ENCODE measurements at places on chromosomes 12 and 14. TPM values are rescaled to one million over a fixed set of nuclear protein-coding genes. Genes with fewer than 3 reads are reported as not detected.

GRCh38 chr14:73771848-73772638 is 57.9 kb upstream of the PNMA1 start:
- DNase-seq: peak; percentile 52

DNA sequence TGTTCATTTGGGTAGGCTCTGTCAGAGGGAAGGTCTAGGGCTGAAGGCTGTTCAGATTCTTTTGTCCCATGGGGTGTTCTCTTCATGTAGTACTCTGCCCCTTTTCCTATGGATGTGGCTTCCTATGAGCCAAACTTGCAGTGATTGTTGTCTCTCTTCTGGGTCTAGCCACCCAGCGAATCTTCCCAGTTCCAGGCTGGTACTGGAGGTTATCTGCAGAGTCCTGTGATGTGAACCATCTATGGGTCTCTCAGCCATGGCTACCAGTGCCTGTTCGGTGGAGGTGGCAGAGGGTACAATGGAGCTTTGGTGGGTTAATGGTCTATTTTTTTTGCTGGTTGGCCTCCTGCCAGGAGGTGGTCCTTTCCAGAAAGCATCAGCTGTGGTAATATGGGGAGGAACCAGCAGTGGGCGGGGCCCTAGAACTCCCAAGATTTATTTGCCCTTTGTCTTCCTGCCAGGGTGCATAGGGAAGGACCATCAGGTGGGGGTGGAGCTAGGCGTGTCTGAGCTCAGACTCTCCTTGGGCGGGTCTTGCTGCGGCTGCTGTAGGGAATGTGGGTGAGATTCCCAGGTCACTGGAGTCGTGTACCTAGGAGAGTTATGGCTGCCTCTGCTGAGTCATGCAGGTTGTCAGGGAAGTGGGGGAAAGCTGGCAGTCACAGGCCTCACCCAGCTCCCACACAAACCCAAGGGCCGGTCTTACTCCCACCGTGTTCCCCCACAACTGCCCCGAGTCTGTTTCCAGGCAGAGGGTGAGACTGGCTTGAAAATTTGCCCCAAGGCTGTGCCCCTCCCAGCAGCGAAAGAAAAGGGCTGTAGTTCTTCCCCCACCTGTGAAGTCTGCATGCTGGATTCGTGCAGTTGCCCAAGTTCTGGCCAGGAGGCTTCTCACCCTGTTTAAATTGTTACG is 17.5 kb downstream of the MTRFR start:
- no peak for DNase-seq

- DNase-seq: no peak
These were observed 100.7 kb upstream of the ATF7IP start for GRCh38 chr12:14264778-14265177.

DNA sequence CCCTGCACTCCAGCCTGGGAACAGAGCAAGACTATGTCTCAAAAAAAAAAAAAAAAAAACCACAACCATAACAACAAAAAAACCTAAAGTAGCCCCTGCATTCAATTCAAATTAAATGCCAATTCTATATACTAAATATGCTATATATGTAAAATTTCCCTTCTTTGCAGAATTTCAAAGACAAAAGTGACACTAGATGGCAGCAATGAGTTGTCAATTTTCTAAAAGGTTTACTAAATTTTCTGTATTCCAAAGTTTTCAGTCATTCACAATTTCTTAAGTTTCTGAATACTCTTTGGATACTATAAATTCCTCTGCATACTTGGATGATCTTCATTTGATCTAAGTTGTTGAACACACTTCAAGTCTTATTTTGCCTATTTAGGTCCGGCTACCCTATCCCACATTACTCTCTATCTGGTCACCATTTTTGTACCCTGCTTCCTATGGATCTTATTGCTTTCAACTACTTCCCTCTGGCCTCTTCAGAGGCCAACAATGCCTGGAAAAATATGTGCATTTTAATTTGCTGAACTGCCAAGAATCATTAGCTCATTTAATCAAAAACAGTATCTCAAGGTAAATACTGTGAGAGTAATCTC is 27.9 kb downstream of the HNRNPC start:
- no peak for DNase-seq

GRCh38 chr12:68246350-68246749 is 7.1 kb downstream of the IL22 start:
- no peak for DNase-seq

- DNase-seq: no peak
These were observed 594 bp downstream of the TAMALIN start for GRCh38 chr12:52007158-52007921.

Gene TRHDE
- total RNA-seq: 2.8 TPM

DNA sequence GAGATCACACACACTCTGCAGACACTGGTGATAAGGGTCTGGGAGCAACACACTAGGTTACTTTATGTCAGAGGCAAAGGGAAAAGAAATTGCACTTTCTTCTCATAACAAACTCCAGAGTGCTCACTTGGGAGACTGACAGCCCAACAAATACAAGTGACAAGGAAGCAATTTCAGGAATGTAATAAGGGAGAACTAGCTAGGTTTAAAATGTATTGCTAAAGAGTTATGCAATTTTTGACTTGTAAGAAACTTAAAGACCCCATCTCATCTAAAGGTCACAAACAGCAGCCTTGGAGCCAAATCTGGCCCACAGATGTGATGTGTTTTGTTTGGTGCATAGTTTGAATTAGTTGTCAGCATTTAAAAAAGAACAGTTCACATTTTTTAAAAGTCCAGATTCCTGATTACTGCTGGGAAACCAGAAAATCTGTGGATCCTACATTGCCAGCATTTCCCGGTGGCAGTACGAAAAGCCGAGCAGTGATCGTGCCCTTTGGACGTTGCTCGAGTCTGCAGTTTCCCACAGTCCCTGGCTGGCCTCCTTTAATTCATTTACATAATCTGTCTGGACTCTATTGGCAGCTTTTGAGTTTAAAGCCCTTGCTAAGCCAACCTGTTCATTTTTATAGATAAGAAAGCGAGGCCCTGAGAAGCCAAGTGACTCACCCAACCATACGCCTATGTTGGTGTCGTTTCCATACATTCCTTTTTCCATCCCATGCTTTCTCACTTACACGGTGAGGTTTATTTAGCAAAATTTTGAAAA is 42.0 kb upstream of the ETV6 start:
- DNase-seq: no peak

DNA sequence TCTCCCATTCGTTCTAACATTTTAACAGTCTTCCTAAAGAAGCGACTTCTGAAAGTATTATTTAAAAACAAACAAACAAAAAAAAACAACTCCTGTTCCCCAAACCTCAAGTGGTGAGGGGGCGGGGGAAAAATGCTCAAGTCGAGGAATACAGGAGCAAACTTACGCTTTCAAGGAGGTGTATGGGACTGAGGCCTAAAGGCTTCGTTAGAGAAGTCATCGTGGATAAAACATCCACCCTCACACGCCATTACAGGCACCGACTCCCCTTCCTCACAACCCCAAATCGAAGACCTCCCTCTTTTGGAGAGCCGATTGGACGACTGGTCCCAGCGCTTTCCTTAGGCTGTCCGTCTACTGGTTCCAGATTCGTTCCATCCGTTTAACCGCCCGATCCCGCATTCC is 693 bp downstream of the CBX5 start:
- no peak for DNase-seq

GRCh38 chr12:132638541-132639408 is 20.2 kb downstream of the P2RX2 start:
- peak; percentile 52 for DNase-seq

- DNase-seq: peak; percentile 30
These were observed 1.9 kb upstream of the ATP5MC2 start for GRCh38 chr12:53677800-53678148.

Gene SLC6A12
- 12.5 TPM for total RNA-seq

- no peak for DNase-seq
These were observed 30.3 kb downstream of the NDUFA12 start for GRCh38 chr12:94973221-94973620.

Gene DLK1
- 109 TPM for total RNA-seq

GRCh38 chr12:64007853-64008252 is 163.4 kb downstream of the SRGAP1 start:
- DNase-seq: no peak

Gene EPYC
- not detected for total RNA-seq

- no peak for DNase-seq
These were observed 24.7 kb downstream of the NGDN start for GRCh38 chr14:23494223-23494622.

Gene SLC17A8
- 0.08 TPM for total RNA-seq

DNA sequence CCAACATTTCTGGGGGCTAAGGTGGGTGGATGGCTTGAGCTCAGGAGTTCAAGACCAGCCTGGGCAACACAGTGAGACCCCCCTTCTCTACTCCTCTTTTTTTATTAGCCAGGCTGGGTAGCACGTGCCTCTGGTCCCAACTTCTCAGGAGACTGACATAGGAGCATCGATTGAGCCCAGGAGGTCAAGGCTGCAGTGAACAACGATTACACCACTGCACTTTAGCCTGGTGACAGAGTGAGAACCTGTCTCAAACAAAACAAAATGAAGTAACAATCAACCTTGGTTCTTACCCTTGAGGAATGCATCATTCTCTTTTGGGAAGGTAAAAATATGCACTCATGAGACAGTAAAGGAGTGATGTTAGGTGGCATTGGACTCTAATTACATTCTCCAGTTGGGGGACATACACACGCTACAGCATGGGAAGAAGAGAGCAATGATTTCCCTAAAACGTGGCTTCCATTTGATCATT is 3.9 kb upstream of the NIN start:
- DNase-seq: no peak

Gene ACOT6
- 1.2 TPM for total RNA-seq

Gene CCDC60
- 11.4 TPM for total RNA-seq

- DNase-seq: no peak
These were observed 114.5 kb upstream of the RTL1 start for GRCh38 chr14:101017806-101018560.

GRCh38 chr12:69900720-69901131 is 75.7 kb downstream of the MYRFL start:
- DNase-seq: peak; percentile 89
